ENCODE measurements at places on chromosomes 4 and X.
A peak's percentile ranks its signal among the peaks of the same experiment; 100 is the strongest.

DNA sequence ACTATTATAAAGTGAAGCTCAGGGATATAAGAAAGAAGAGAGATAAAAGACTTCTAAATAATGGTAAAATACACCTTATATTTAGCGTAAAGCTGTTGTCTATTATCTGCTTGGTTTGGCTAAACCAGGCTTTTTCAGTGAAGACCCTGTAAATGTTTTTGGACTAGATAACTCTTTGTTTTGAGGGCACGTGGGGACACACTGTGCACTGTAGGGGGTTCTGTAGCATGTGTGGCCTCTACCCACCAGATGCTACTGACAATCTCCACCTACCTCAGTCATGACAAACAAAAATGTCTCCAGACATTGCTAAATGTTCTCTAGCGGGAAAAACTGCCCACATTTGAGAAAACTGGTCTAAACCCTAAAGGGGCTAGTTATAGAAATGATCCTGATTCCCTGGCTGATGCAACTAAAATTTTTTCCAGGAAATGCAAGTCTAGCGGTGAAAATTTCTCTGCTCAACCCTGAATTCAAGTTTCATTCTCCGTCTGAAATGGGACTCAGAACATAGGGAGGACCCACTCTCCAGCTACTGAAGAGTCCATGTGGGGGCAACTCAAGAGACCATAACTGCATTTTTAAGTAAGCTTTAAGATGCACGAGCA is 355.2 kb upstream of the RASGEF1B start:
- no peak for DNase-seq

GRCh38 chrX:12239356-12240082 is 101.2 kb downstream of the FRMPD4 start:
- DNase-seq: no peak

GRCh38 chr4:186240848-186241491 is 13.7 kb downstream of the KLKB1 start:
- no peak for DNase-seq

- no peak for DNase-seq
Measured at GRCh38 chr4:11252149-11252548, 176.5 kb downstream of the HS3ST1 start.

- DNase-seq: no peak
Measured at GRCh38 chr4:184782731-184783373, 42.9 kb downstream of the ACSL1 start.

GRCh38 chr4:42488554-42488953 is 91.3 kb downstream of the SHISA3 start:
- DNase-seq: no peak

DNA sequence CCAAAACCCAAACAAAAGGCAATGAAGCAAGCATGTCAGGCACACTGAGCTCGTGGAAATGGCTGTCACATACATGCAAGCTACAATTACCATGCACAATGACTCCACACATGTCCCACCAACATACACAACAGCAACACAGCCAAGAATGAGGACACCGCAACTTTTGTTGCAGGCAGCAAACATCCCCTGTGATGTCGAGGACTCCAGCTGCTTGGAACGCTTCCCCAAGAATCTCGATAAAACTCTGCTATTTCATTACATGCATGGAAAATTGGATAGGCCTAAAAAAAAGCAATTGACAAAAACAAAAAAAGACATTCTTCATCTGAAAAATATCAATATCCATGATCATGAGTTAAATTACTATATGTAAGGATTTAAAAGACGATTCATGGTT is 11.8 kb downstream of the ANOS1 start:
- DNase-seq: no peak

- peak; percentile 37 for DNase-seq
Measured at GRCh38 chr4:56129431-56129861, 180.7 kb downstream of the CEP135 start.

DNA sequence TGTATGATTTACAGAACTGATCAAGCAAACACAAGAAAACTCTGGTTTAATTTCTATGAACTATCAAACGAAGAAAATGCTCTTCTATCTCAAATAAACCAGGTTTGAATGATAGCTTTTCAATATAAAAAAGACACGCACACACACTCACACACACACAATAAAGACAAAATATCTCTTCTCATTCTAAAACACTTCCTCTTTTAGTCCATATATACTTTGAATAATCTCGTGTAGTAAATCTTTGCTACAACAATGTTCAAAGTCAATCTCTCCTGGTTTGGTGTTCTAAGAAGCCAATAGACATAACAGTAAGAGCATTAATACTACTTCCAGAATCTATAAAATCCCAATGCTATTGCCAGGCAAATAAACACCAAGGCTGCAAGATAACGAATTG is 13.3 kb downstream of the CXCL2 start:
- no peak for DNase-seq

DNA sequence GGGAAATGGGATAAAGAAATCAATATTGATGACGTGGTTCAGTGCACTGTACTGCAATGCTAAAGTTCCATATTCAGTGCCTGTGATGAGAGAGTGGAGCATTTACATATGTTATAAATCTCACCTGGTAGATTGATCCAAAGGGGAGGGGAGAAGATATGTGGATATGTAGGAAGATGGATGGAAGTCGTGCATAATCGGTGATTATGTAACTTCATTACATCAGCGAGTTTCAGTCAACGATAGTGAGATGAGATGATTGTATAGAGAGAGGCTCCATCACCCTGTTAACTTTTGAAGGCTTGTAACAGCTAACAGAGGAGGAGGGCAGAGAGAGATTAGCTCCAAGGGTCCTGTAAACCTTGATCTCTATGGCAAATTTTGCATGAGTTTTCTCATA is 1.8 kb downstream of the IL1RAPL1 start:
- no peak for DNase-seq

DNA sequence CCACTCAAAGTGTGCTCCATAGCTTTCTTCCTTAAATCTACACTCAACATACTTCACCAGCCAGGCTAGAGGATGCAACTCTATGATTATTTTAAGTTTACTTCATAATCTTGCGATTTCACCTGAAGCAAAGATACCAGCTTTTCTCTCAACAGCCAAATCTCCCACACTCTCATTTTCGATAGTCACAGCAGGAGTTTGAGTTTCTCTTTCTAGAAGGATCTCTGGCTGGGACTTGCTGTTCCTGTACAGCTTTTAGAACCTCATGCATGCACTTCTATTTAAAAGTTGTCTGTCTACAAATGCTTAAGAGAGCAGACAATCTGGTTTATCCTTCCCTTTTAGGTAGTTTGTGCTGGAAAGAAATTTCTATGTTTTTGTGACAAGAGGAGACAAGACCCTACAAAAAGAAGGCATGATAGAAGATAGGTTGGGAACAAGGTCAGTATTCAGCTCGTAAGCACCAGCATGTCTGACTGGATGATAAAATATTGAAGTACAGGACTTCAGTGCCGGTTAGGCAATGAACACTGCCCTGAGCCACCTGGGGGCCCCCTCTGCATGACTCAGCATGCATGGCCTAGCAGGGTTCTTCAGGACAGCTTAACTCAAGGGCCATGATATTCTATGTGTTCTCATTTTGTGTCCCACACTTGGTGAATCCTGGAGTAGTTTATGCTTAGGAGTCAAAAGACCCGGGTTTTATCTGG is 65.6 kb downstream of the ATXN3L start:
- no peak for DNase-seq

GRCh38 chr4:11605597-11605996 is 176.9 kb upstream of the HS3ST1 start:
- DNase-seq: no peak

DNA sequence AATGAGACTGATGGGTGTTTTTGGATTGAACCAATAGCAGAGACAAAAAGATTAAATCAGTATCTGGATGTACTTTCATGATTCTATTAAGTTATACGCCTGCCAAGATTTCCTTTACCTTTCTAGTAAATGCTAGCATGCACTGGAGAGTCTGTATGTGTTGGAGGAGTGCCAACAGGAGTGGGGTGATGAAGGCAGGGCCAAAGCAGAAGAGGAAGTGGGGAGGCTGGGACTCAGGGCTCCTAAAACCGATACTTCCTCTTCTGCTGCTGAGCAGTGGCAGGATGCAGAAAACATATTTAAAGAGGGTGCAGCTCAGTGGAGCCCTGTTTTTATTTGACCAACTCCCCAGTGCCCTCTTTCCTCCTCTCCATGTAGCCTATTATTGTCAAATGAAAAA is 5.6 kb downstream of the CYSLTR1 start:
- no peak for DNase-seq

DNA sequence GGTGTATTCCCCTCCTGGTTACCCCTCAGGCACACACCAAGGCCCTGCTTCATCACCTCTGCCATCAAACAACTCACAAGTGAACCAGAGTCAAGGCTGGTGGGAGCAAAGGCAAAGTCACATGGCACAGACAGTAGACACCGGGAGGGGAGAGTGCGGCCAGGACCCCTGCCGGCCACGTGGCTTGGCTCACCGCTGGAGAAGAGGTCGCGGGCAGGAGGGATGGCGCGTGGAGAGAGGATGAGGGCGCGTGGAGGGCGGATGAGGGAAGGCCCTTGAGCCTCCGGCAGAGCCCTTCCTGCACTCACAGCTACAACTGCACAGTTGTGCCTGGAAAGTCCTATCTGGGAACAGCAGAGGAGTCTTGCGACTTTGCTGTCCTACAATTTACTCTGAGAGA is 104.2 kb upstream of the ADRA2C start:
- no peak for DNase-seq

- DNase-seq: no peak
Measured at GRCh38 chr4:16413814-16414555, 187.7 kb upstream of the TAPT1 start.

GRCh38 chrX:154032653-154033052 is 13.0 kb upstream of the IRAK1 start:
- no peak for DNase-seq

DNA sequence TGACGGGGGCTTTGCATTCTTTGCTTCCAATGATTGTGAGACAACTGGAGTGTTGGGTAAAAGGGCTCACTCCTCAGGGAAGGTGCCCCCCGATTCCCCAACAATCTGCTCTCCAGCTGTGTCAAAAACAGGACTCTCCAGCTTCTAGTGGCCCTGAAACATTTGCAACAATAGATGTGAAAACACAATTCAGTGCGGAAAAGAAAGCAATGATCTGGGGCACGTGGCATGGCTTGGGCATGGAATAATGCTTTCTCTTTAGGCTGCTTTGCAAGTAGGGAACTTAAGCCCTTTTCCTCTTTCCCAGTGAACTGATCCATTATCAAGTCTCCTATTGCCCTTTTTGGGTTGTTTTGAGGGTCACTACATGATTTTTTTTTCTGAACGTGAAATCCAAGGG is 239.9 kb downstream of the C4orf33 start:
- no peak for DNase-seq

DNA sequence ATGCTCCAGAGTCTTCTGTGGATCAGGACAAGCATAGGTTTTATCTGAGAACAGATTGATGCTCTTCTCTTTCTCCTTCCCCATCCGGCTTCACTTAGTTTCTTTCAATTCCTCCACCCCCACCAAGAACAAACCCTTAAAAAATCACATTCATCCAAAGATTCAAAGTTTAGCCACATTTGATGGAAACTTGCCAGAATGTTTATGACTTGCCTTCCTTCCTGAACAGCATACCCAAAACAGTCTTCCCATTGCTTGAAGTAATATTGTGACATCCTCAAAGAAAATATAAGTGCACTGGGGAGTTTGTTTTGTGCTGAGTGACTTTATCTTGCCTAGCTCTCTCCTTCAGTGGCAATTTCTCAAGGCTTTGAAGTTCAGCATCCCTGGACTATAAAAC is 83.0 kb downstream of the MAGEB17 start:
- no peak for DNase-seq

DNA sequence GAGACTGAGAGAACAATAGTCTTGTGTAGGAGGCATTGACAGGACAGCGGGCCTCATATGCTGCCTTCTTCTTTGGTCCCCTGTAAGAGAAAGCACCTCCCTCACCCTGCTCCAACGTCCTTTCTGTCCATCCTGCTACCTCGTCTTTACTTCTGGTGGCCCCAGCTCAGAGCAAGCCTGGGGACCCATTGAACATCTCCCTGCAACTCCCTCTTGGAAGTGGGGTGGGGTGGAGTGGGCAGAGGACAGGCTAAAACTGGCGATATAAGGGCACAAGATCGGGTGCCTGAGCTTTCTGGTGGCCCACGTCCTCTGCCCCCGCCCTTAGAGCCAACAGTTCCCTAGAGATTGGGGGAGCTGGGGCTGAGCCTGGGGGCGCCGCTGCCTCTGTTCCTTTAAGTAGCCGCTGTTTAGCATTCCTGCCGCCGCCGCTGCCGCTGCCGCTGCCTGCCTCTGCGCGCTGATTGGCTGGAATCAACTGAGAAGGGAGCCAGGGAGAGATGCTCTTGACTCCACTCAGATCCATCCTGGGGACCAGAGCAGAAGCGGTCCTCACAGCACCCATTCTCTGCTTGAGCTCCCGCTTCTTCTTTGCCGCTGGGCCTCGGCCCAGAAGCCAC is at the start of gene DLG3:
Gene DLG3 (plus strand): TSS at position 510 of the 620 bp plus-strand sequence. CDS start 367 bp downstream, outside the sequence.
- no peak for DNase-seq

GRCh38 chr4:137663251-137664045 is 131.2 kb upstream of the PCDH18 start:
- DNase-seq: no peak

GRCh38 chr4:44978020-44978419 is 251.7 kb upstream of the GNPDA2 start:
- DNase-seq: no peak

DNA sequence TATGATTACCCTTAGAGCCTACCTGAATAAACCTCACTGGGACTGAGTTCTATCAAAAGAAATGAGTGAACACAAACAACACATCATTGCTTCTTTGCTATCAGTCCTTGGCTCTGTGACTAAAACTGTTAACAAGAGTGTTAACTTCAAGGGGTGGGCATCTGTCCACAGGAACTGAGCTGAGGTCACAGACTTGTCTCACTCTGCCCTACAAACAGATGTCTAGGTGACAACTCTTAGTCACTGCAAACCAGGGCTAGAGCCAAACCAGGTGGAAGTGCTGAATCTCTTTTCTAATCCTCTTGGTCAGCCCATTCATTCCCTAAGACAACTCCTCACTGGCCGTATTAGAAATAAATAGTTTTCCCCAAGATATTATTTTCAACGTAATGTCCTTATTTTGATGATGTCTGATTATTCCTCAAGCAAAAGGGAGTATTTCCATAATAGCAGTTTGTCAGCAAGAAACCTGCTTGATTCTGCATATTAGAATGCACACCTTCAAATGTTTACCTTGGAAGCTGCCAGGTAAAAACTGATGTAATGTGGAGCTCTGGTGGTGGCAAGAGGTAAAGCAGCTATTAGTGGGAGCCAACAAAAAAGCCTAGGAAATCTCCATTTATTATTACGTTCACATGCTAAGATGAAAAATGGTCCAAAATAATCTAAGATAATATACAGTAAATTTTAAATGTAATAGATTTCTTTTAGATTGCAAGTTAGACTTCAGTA is 4.0 kb downstream of the COL25A1 start:
- peak; percentile 28 for DNase-seq

- DNase-seq: peak; percentile 50
Measured at GRCh38 chr4:76658231-76659102, 223.4 kb downstream of the SHROOM3 start.

GRCh38 chrX:31353095-31353494 is 281.3 kb upstream of the FTHL17 start:
- DNase-seq: no peak

DNA sequence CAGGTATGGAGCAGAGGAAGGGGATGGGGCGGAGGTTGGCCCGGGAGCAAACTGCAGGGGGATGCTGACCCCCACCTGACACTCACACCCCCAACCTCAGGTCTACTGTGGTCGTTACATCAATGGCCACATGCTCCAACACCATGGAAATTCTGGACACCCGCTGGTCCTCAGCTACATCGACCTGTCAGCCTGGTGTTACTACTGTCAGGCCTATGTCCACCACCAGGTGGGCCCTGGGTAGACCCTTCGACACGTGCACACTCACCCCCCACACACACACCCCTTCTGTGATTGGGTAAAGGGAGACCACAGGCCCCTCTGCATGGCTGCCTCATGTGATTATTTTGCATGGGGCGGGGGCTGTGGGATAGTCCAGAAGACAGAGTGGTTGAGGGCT is 2.2 kb upstream of the ERAS start:
- DNase-seq: no peak
